ENCODE measurements at places on chromosomes 2 and 18.

GRCh38 chr2:55771612-55772011 lies 78.0 kb upstream of the PNPT1 start:
- DNase-seq = no peak

DNA sequence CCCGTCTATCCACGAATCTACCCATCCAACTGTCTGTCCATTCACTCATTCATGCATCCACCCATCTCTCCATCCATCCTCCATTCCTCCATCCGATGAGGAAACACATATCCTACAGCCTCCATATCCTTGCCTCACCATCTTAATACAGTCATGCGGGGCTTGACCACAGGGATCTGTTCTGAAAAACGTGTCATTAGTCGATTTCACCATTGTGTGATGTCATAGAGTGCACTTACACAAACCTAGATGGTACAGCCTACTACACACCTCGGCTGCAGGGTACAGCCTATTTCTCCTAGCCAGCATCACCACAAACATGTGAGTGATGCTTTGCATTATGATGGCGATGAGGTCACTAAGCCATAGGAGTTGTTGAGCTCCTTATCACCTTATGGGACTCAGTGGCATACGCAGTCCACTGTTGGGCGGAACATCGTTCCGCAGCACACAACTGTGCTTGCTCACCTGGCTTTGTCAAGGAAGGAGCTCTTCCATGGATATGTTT lies 1.9 kb upstream of the NT5DC4 start:
- no peak for DNase-seq

GRCh38 chr2:112698834-112699515 lies 21.8 kb upstream of the NT5DC4 start:
- no peak for DNase-seq

DNA sequence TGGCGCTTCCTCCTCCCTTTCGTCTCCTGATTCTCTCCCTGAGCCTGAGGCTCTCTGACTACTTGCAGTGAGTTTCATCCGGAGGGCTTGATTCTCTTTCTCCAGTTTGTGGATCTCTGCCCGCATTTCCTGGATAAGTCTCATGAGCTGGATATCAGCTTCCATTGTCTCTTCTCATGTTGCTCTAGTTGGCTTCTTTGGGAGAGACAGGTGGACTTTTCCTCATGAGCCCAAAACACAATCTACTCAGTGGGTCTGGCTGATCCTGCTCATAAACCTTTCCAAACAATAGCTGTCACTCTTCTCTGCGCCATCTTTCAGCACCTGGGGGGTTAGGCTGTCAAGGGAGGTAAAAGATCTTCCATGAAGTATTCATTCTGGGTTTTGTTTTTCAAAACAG lies at the start of gene CCDC195:
CCDC195 (minus strand) TSS at position 165 of the 400 bp plus-strand sequence; CDS start at position 165, 0 bp downstream.
- no peak for DNase-seq

DNA sequence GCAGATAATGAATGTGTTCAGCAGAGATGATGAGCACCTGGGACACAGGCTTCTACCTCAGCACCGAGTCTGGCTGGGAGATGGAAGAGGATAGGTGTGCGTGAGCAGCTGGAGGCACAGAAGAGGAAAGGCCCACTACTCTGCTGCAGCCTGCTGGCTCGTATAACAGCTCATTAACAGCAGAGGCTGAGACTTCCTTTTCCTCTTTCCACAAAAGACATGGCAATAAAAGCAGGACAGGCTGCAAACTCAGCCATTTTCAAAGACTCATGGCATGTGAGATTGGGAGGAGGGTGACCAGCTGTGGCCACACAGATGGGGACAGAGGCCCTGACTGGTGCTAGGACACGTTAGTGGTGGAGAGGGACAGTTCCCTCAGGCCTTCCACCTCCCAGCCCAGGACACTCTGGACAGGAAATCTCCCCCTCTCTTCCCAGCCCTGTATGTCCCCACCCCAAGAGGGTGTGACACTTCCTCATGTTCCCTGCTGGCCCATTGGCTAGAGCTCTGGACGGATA lies 60.3 kb downstream of the CACNB4 start:
- no peak for DNase-seq

GRCh38 chr2:241568726-241569125 lies 10.2 kb downstream of the BOK start:
- DNase-seq = no peak

DNA sequence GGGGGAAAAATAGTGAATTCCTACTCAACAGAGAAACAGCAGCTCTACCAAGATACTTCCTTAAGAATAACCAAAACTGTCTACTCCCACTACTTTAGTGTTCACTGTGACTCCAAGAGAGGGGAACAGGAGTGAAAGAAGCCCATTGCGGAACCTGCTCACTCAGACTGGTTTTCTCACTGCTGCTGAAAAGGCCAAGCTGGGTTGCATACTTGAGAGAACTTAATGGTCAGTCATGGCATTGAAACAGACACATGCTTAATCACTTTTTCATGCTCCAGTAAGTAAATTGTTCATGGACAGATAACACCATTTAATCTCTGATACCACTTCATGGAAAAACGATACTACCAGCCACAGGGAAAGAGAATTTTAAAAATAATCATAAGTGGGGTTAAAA lies 35.7 kb upstream of the SLC8A1 start:
- DNase-seq = no peak

- no peak for DNase-seq
Measured at GRCh38 chr2:163658556-163658955, 77.3 kb downstream of the FIGN start.

GRCh38 chr2:159695795-159696448 lies 16.4 kb upstream of the MARCHF7 start:
- no peak for DNase-seq

- no peak for DNase-seq
Measured at GRCh38 chr18:57640236-57640635, 18.6 kb upstream of the NARS1 start.

DNA sequence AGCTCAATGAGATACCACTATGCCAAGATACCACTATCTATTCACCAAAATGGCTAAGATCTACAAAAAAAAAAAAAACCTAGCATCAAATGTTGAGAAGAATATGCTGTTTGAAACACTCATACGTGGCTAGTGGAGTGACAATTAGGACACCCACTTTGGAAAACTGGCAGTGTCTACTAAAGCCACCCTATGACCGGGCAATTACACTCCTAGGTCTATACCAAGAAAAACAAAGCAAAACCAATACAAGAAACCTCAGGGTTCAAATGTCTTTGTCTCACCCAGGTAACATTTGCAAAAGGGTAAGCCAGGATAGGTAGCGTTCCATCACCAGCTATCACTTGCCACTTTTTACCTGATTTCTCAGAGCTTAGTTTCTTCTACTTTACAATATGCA lies 123.6 kb upstream of the CAB39 start:
- no peak for DNase-seq

GRCh38 chr2:33134086-33134771 lies 187.5 kb downstream of the LTBP1 start:
- no peak for DNase-seq

GRCh38 chr2:168432565-168433186 lies 23.4 kb upstream of the CERS6 start:
- peak; percentile 43 for DNase-seq

DNA sequence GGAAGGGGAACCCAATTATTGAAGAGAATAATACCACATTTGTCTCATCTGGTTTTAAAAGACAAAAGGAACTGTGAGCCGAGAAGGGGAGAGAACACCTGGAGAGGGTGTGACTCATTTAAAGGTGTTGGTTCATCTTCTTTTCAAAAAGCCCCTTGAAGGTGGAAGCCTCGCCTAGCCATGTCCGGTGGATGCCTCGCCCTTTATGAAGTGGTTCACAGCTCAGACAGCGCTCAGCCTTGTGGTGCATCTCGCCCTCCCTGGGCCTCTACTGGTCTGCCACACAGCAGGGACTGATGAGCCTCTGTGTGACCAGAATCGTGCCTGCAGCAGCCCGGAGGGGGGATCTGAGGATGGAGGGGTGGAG lies 290.0 kb upstream of the CXCR4 start:
- no peak for DNase-seq

DNA sequence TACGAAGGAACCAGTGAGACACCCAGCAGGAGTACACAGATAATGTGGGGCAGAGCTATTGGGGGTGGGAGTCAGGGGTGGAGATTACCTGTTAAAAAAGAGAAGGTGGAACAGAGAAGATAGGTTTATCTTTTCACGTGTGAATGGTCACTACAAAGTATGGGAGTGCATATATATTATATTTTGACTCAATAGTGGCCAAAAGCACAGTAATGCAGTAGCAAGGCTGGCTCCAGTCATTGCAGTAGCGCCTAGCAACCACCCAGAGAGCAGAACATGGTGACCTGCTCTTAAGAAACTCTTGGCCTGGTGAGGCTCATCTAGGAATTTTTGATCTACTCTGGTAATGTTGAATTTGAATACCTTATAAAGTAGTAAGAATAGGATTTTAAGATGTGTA lies 1.0 kb downstream of the IMPACT start:
- DNase-seq = no peak

- no peak for DNase-seq
Measured at GRCh38 chr18:80070825-80071224, 36.6 kb downstream of the RBFA start.

DNA sequence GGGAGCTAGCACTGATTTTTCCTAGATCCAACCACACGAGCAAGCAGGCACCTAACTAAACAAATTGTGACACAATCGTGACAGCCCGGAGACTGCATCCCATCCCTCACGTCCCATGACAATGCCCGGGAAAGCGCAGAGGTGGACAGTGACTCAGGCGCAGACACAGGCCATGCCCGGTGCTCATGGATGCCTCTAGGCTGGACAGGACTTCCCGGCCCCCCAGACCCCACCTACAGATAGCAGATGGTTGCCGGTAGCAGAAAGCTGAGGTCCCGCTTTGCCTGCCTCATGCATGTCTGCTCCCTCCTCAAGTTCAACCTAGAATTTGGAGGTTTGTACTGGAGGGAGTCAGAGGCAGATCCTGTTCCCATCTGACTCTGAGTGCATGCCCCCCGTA lies 81.0 kb downstream of the TPO start:
- no peak for DNase-seq

DNA sequence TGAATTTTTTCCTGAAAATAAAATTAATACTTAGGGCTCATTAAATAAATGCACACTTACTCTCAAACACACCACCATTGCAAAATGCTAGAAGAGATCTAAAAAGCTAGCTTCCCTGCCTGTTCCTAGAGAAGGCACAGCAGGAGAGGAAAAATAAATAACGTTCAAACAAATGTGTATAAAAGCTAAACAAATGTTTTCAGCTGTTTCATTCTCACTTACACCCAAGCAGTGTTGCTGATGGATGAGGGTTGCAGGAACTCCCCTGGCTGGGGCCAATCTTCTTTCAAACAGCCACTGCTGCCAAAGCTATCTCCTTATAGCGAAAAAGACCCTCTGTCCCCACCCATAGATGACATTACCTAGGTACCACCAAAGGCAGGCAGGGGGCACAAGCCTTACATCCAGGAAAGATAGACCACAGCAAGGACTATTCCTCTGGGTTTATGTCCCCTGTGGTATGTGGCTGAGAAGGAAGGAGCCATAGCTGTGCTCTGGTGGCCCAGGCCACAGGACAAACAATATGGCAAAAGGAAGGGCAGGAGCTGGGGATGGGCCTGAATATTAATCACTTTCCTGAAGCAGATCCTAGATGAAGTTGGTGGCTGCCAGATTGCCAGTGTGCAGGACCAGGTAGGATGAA lies 214.6 kb downstream of the TTC32 start:
- no peak for DNase-seq

GRCh38 chr2:112679484-112679883 lies 33.7 kb downstream of the SLC20A1 start:
- DNase-seq = no peak

DNA sequence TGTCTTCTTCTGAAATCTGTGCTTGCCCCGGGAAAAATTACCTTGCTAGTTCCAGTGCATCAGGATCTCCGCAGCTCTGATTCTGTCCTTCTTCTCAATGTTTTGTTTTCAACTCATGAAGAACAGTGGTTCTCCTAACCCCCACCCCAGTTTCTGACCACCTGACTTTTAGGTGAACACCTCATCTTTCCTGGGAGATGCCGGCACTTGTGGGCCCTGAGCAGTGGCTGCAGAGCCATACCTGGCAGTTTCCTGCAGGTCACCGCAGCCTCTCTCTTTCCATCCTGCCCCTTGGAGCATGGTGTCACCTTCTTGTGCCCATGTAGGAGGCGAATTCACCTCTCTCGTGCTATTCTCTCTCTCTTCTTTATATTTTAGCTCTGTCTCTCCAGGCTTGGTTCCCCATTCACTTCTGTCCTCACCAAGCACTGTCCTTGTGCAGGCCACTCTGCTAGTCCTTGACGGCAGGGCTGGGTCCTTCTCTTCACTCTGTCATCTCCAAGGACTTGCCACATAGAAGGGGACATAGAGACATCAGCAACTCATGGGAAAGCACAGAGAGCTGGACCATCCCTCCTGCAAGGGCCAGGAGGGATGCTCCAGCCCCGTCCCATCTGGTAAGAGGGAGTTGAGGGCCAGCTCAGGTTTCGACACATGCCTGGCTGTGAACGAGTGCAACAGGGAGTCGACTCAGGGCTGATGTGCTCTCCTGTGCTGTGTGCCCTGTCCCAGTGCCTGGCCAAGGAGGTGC lies 59.1 kb downstream of the DDX1 start:
- no peak for DNase-seq

DNA sequence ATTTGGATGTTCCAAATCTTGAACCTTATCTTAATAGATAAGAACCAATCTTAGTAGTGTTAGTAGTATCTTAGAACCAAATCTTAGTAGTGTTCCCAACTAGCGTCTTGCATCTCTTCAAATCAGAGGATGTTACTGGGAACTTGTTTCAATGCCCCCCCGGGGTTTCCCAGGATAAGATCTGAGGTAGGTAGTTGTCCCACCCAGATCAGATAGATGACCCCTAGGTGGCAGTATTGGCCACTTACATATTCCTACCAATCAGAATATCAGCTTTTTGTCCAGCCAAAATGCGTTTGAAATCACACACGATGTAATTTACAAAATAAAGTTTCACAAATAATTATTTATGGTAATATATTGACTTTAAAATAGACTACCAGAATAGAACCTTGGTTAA lies 314.8 kb downstream of the MBD2 start:
- no peak for DNase-seq
